Urinary bladder (tissue), 4 donors: ENCODE measurements at places on chromosomes 2 and 18. TPM values are rescaled to one million over a fixed set of nuclear protein-coding genes. Genes with fewer than 3 reads are reported as not detected.

FAM124B gene
- total RNA-seq = 13.1 TPM

DNAH7 gene
- 3.5 TPM for total RNA-seq

B3GNT7 gene
- 1.3 TPM for total RNA-seq

HAUS1 gene
- total RNA-seq = 35.5 TPM

CDH19 gene
- 18.3 TPM for total RNA-seq

TMEM185B gene
- total RNA-seq = 20.0 TPM

CFAP210 gene
- not detected for total RNA-seq

PID1 gene
- total RNA-seq = 63.9 TPM

TNFAIP6 gene
- 34.1 TPM for total RNA-seq

DNA sequence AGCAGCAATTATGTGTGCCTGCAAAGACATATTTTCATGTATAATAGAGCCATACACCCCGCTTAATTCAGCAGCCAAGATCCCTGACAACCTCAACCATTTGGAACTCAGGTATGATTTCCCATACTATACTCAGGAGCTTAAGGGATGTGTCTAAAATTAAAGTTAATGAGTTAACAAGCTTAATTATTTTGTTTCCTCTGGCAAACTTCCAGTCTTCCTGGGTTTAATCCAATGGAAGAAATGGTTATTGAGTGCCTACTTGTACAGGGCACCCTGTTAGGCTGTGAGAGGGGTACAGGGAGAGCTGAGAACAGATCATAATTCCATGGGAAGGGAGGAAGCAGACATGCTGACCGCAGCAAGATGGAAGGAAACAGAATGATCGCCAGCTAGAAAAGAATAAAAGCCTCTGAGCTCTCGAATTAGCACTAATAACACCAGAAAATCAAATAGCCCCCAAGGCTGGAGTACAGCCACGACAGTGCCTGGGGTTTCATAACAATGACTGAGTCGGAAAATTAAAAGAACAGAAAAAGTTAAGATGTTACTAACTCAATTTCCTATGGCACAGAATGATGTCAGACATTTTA is 20.8 kb upstream of the CEP68 start:
- no peak for DNase-seq

- DNase-seq = no peak
These were observed 91.9 kb downstream of the QPCT start for GRCh38 chr2:37436323-37436722.

GRCh38 chr2:27809761-27810241 is 38.3 kb downstream of the MRPL33 start:
- no peak for DNase-seq

DNA sequence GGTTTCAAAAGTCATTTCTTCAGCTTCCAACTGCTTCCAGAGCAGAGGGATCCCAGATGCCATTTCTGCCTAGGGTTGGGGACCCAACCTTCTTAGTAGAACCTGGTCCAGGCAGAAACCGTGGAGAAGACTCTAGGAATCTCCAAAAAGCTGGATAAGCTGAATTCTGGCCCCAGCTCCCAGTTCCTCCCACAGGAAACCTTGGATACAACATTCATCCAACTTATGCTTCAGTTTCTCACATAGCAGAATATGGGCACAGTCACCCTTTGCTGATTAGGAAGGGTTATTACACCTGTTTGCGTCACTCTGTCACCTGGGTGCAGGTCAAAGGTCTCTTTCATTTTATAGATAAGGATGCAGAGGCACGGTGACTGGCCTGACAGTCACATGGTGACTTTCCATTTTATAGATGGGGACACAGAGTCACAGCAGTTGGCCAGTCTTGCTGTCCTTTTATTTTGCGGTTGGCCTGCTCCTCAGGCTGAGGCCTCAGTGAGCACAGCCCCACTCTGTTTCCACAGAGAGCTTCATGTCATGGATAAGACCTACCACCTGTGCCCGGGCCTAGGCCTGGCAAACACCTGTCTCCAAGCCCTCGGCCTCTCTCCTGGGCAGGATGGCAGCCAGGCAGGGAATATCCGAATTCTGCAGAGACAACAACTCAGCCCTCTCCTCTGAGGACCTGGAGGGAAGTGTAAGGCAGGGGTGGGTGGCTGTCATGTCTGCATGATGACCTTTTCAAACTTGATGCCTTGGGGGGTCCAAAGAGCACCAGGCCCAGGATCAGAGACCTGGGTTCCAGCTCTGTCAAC is 148.8 kb downstream of the SMAD7 start:
- no peak for DNase-seq

DNA sequence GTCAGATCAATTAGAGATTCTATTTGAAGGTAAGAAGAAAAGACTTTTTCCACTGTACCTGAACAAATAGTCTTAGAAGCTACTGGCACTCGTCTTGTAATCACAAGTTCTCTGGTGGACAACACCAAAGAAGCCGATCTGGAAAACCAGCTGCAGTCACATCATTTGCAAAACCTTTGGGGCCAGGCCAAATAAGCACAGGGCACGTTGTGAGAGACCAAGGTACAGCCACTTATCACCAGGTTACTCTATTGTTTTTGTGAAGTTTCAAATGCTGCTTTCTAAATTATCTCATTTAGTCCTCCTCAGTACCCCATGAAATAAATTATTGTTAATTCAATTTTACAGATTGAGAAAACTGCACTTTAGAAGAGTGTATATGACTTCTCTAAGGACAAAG is 18.5 kb downstream of the ROCK1 start:
- no peak for DNase-seq

GRCh38 chr18:12686100-12686499 is 16.4 kb downstream of the CEP76 start:
- DNase-seq = no peak

DNA sequence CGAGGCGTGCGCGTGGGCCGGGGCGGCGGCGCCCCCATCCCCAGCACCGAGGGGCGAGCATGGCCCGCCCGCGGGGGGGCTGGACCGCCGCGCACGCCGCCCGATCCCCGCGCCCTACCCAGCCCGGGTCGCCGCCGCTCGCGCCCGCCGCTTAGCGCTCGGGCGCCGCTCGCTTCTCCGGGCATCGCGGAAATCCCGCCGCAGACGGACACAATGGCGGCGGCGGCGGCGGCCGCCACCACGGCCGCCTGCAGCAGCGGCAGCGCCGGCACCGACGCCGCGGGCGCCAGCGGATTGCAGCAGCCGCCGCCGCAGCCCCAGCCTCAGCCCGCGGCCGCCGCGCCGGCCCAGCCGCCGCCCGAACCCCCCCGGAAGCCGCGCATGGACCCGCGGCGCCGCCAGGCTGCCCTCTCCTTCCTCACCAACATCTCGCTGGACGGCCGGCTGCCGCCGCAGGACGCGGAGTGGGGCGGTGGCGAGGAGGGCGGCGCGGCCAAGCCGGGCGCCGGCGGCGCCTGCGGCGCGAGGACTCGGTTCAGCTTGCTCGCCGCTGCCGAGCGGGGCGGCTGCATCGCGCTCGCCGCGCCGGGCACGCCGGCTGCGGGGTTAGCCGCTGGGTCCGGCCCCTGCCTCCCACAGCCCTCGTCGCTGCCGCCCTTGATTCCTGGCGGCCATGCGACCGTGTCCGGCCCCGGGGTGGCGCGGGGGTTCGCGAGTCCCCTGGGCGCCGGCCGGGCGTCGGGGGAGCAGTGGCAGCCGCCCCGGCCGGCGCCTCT is 453 bp downstream of the CABLES1 start:
- no peak for DNase-seq

- DNase-seq = peak; percentile 86
These were observed 36.0 kb upstream of the EML4 start for GRCh38 chr2:42132966-42133641.

- no peak for DNase-seq
These were observed 256.8 kb downstream of the NEDD4L start for GRCh38 chr18:58300867-58301266.

DNA sequence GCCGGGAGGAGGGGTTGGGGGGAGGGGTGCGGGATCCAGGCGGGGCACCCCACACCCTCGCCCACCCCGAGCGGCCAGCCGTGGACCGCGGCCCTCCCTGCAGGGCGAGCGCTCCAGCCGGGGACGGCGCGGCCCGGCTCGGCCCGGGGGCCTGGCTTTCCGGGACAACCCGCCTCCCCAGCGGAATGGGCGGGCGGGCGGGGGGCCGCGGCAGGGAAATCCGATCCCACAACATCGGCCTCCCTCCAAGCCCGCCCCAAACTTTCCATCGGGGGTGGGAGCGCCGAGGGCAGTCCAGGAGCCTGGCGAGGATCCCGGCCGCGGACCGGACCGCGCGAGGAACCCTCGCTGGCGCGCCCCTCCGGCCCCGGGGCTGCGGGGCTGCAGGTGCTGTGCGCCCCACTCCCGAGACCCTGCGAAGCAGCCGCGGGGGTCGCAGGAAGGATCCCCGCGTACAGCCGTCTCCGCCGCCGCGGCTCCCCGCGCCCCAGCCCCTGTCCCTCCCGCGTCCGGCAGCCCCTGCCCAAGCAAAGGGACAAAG is 529 bp downstream of the SEMA4C start:
- DNase-seq = no peak

- no peak for DNase-seq
These were observed 162.8 kb downstream of the VAPA start for GRCh38 chr18:10076502-10077030.

DNA sequence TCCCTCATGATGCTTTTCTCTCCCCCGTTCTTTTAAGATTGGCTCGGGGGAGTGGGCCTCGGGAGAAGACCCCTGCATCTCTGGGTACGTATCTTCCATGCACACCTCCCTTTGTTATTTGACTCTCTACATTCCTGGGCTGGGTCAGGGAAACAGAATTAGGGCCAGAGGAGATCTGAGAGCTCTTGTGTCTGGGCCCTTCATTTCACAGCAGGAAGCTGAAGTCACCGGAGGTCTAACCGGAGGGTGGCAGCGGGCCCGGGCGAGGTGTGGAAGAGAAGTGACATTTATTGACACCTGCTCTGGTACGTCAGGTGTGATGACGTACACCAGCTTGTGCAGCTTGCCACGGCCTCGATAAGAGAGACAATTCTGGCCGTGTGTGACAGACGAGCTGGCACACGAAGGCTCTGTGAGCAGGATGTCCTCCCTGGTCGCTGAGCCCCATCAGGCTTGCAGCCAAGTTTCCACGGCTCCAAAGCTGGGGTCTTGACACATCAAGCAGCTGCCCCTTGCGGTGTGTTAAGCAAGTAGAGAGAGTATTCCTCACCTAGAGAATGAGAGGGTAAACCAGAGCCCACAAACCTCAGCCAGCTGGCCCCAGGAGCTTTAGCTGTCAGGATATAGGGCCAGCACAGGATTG is 30.4 kb downstream of the TOGARAM2 start:
- no peak for DNase-seq

DNA sequence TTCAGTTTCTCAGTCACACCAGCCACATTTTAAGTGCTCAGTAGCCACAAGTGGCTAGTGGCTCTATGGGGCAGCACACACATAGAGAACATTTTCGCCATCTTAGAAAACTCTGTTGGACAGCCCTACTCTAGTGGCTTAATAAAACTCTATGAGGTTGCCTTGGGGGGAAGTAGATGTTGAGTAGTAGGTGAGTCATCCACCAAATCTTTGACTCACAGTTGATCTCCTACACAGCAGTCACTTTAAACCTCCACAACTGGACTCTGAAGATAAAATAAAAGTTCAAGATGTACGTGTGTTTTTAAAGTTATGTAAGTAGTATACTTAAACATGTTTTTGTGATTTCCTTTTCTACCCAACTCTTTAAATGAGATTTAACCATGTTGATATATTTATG is 379.0 kb downstream of the SETBP1 start:
- no peak for DNase-seq

- no peak for DNase-seq
These were observed 19.1 kb upstream of the RAB11FIP5 start for GRCh38 chr2:73131807-73132206.

DNA sequence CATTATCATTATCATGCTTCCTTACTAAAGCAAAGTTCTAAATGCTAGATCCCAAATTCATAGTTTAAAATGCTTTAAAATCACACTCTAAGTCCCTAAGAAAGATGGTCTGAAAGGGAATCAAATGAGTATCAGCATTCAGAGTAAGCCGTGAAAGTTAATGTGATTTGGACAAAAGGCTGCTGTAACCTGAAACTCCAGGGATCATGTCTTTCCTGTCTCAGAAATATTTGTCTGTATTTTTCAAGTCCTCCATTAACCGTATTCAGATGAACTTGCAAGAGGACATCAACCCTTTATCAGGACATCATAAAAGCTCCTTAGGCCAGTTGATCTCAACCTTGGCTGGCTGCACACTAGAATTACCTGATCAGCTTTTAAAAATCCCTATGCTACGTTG is 324.3 kb upstream of the PKDCC start:
- DNase-seq = no peak

GRCh38 chr2:7627583-7627982 is 710.4 kb downstream of the RNF144A start:
- no peak for DNase-seq

DNA sequence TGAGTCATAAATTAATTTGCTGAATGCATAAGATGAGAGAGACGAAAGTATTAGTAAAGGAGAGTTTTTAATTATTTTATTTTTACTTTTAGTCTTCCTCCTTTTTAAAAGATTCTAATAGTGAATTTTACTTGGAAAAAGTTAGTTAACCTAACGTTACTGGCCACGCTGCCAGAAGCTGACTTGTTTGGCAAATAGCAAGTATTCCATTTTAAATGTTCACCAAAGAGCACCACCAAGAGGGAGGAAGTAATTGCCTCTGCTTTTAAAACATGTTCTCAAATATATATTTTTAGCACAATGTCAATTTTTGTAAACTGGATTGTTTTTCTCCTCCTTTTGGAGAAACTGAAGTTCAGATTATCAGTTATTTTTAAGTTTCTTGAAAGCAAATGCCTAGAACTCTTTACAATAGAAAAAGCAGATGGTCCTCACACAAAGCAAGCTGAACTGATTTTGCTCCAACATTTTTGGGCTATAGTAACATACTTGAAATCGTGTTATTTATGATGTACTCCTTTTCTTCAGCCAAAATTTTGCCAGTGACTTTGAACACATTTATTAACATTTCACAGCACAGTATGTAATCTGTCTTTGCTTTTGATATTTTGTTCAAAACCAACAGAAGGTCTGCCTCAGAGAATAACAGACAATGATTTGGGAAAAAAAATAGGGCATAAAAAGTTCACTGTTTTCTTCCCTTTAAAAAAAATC is 1311.0 kb upstream of the FAM98A start:
- peak; percentile 17 for DNase-seq

- no peak for DNase-seq
These were observed 784.1 kb upstream of the CDH7 start for GRCh38 chr18:64966667-64967066.

- DNase-seq = peak; percentile 14
These were observed 209.6 kb upstream of the PIK3C3 start for GRCh38 chr18:41745166-41746049.

DNA sequence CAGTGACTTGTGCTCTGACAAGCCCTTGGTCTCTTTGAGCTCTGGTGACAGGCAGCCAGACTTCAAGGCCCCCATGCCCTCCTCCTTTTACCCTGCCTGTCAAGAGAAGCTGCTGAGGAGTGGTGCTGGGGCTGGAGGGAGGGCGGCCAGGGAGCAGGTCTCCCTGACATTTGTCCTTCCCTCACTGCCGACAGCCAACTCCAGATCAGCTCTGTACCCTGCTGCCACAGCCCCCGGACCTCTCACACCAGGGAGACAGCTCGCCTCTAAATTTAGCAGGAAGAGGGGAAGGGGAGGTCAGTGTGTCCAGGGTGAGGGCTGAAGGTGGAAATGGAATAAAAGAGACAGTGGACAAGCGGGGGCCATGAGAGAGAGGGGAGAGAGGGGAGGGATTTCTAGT is 155.8 kb downstream of the TDRD15 start:
- DNase-seq = no peak
